ENCODE measurements at places on chromosomes 3 and 15. TPM values are rescaled to one million over a fixed set of nuclear protein-coding genes. Genes with fewer than 3 reads are reported as not detected.

- H3K27ac ChIP-seq, result peak overlapping the region; percentile 90
- H3K36me3 ChIP-seq, result peaks cover 18% of the 10 kb centered on the region
- H3K4me3 ChIP-seq, result no peak overlapping the region
- no peaks in the 10 kb centered on the region for H3K27me3 ChIP-seq
Measured at GRCh38 chr3:38545983-38546382, 49.8 kb downstream of the EXOG start.

GRCh38 chr3:42680271-42680670 is 5.1 kb upstream of the KLHL40 start:
- H3K4me3 ChIP-seq, result no peak overlapping the region
- H3K27me3 ChIP-seq, result peaks cover 6% of the 10 kb centered on the region
- H3K36me3 ChIP-seq, result no peaks in the 10 kb centered on the region
- H3K4me1 ChIP-seq, result peaks cover 17% of the 10 kb centered on the region

- H3K27me3 ChIP-seq, result no peaks in the 10 kb centered on the region
- no peak overlapping the region for H3K4me3 ChIP-seq
- peaks cover 5% of the 10 kb centered on the region for H3K4me1 ChIP-seq
Measured at GRCh38 chr3:55285156-55285555, 201.9 kb downstream of the WNT5A start.

GRCh38 chr3:110106805-110107204 is 769.5 kb upstream of the DPPA4 start:
- H3K4me3 ChIP-seq, result no peak overlapping the region
- no peaks in the 10 kb centered on the region for H3K36me3 ChIP-seq
- no peak overlapping the region for H3K27ac ChIP-seq
- no peak for DNase-seq
- H3K4me1 ChIP-seq, result no peaks in the 10 kb centered on the region

GRCh38 chr3:23430781-23431398 is 227.8 kb downstream of the UBE2E2 start:
- no peak overlapping the region for H3K4me3 ChIP-seq
- H3K36me3 ChIP-seq, result no peaks in the 10 kb centered on the region
- no peak overlapping the region for H3K27ac ChIP-seq
- DNase-seq, result no peak
- peaks cover 15% of the 10 kb centered on the region for H3K4me1 ChIP-seq

- H3K4me3 ChIP-seq, result no peak overlapping the region
- no peaks in the 10 kb centered on the region for H3K36me3 ChIP-seq
- no peaks in the 10 kb centered on the region for H3K4me1 ChIP-seq
- DNase-seq, result no peak
- H3K27ac ChIP-seq, result no peak overlapping the region
Measured at GRCh38 chr3:45332901-45333407, 55.4 kb upstream of the LARS2 start.

GRCh38 chr15:96362755-96363651 is 32.5 kb downstream of the NR2F2 start:
- peaks cover 100% of the 10 kb centered on the region for H3K27me3 ChIP-seq
- no peaks in the 10 kb centered on the region for H3K36me3 ChIP-seq
- H3K27ac ChIP-seq, result no peak overlapping the region
- H3K4me1 ChIP-seq, result peaks cover 35% of the 10 kb centered on the region
- DNase-seq, result no peak

- H3K36me3 ChIP-seq, result peaks cover 78% of the 10 kb centered on the region
- DNase-seq, result no peak
- H3K4me1 ChIP-seq, result no peaks in the 10 kb centered on the region
- H3K27me3 ChIP-seq, result no peaks in the 10 kb centered on the region
- no peak overlapping the region for H3K4me3 ChIP-seq
Measured at GRCh38 chr15:39960411-39960810, 26.5 kb downstream of the EIF2AK4 start.

DNA sequence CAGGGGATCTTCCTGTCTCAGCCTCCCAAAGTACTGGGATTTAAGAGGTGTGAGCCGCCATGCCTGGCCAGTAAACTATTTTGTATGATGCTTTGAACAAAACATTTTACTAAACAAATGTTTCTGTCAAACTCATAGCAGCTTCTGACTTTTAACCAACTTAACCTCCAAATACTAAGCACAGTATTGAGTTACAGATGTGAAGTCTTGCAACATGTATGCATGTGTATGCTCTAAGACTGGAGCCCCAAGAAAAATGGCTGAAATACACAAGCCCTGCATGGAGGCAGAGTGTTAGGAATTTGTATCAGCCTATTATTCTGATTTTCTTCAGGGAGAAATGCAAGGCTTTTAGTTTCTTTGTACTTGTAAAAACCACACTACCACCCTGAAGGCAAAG is 137.1 kb downstream of the CBLB start:
- no peaks in the 10 kb centered on the region for H3K27me3 ChIP-seq
- H3K27ac ChIP-seq, result no peak overlapping the region
- no peak overlapping the region for H3K4me3 ChIP-seq
- no peak for DNase-seq
- H3K36me3 ChIP-seq, result peaks cover 69% of the 10 kb centered on the region

DNA sequence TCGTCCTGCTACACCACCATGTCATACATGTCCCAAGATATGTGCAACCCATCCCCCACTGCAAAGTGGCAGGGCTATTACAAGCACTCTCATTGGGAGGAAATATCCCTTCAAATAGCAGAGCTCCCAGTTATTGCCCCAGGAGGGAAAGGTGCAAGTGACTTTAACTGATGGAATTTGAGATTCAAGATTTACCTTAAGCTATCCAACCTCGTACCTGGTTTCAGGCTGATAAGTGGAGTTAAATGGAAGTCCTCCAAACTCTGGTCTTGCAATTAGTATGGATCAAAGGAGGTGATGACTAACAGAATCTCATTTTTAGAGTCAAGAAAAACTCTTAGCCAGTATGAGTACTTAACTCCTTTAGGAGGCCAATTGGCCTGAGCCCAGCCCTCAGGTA is 2.1 kb downstream of the SLCO2A1 start:
- DNase-seq, result no peak
- H3K27me3 ChIP-seq, result peaks cover 25% of the 10 kb centered on the region
- H3K4me3 ChIP-seq, result peak overlapping the region; percentile 76
- peaks cover 20% of the 10 kb centered on the region for H3K4me1 ChIP-seq
- no peak overlapping the region for H3K27ac ChIP-seq
- no peaks in the 10 kb centered on the region for H3K36me3 ChIP-seq

DNA sequence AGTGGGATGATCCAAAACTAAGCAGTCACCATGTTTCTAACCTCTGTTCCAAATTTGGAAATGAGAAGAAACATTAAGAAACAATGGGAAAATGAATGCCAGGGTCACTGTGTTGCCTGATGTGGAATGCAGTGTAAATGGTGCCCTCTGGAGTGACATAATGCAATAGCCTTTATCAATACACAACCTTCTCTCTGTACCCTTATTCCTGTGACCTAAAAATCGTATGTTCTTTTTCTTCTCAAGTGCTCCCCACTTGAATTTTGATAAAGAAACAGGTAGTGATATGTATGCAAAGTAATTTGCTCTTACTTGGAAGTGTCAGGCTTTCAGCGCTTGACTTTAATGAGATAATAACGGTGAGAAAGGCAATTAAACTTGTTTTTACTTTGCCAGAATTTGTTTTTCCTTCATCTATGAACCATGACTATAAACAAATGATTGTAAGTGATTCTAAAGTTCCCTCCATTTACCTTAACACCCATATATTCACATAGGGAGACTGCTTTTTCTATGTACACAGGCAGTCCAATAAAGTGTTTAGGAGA is 145.8 kb upstream of the THRB start:
- DNase-seq, result no peak
- no peaks in the 10 kb centered on the region for H3K36me3 ChIP-seq
- H3K4me3 ChIP-seq, result no peak overlapping the region
- H3K27me3 ChIP-seq, result no peaks in the 10 kb centered on the region
- H3K27ac ChIP-seq, result no peak overlapping the region
- H3K4me1 ChIP-seq, result peaks cover 6% of the 10 kb centered on the region

DNA sequence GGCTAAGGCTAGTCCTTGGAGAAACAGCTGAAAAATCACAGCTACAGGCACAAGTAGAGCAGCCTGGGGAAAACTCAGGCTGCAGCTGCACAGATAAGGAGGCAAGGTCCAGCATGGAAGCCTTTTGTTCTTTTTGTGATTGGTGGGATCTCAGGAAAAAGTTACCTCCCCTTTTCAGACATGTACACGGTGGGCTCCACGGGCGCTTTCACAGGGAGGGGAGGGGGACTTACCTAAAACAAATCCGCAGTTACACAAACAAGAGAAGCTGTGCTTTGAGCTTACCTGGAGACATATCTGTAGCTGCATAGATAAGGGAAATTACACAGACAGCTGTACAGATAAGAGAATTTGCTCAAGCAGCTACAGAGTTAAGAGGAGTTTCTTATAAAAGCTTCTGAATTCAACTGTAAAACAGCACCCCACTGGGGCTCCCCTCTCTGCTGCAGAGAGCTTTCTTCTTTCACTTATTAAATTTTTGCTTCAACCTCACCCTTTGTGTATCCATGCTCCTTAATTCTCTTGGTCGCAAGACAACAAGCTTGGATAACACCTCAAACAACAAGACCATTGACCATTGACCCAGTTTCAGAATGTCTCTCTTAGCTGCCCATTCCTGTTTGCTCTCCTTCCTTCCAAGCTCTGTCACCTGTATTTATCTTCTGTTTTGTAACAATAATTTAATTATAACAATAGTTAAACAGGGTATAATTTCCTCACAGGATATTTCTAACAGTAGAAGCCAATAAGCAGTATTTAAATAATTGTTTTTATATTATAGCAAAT is 10.9 kb upstream of the CD200 start:
- H3K4me1 ChIP-seq, result no peaks in the 10 kb centered on the region
- H3K36me3 ChIP-seq, result no peaks in the 10 kb centered on the region
- H3K27ac ChIP-seq, result no peak overlapping the region
- H3K27me3 ChIP-seq, result no peaks in the 10 kb centered on the region
- no peak for DNase-seq

DNA sequence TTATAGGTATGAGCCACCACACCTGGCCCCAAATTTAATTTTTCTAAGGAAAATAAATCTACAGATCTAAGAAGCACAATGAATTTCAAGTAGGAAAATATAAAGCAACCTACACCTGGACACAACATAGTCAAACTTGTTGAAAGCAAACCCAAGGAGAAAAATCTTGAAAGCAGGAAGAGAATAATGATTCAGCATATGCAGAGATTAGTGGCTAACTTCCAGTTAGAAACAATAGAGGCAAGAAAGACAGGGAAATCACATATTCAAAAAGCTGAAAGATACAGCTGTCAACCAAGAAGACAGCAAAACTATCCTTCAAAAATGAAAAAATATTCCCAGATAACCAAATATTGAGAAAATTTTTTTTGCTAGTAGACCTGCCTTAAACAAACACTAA is 49.4 kb downstream of the ZNF148 start:
- no peak for DNase-seq
- peaks cover 4% of the 10 kb centered on the region for H3K4me1 ChIP-seq
- peaks cover 39% of the 10 kb centered on the region for H3K36me3 ChIP-seq
- H3K4me3 ChIP-seq, result no peak overlapping the region

DNA sequence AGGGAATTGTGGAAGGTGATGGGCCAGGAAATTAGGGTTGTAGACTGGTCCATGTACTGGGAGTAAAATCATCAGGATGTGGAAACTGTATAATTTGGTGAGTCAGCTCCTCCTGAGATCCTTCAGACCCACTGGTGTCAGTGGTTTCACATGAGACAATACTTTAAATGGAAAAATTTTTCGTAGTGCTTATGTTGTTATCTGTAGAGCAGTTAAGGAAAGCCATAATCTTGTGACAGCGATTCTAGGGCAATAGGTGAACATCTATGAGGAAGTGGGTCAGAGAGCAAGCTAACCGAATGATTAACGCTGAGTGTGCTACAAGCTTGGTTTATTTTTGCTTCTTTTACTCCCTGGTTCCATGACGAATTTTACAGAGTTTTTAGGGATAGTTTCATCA is 200.6 kb downstream of the CADM2 start:
- H3K27ac ChIP-seq, result no peak overlapping the region
- no peak overlapping the region for H3K4me3 ChIP-seq
- no peaks in the 10 kb centered on the region for H3K36me3 ChIP-seq
- no peak for DNase-seq
- no peaks in the 10 kb centered on the region for H3K27me3 ChIP-seq

DNA sequence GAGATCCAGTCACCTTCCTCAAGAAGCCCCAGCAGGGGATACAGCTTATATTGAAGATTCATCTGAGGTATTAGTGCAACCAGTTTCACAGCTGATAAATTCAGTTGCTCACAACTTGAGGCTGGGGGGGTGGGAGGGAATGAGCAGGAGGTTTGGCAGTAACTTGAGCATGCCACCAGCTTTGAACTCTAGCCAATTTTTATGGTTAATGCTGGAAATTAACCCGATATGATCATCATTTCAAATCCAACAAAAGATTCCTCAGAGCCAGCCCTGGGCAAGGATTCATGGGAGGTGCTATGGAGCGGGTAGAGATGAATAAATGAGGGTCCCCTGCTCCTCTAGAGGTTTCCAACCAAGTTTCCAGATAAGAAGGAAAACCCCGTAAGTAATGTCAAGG is 73.1 kb upstream of the HES1 start:
- no peak overlapping the region for H3K27ac ChIP-seq
- peaks cover 15% of the 10 kb centered on the region for H3K4me1 ChIP-seq
- no peak overlapping the region for H3K4me3 ChIP-seq
- no peaks in the 10 kb centered on the region for H3K36me3 ChIP-seq

DNA sequence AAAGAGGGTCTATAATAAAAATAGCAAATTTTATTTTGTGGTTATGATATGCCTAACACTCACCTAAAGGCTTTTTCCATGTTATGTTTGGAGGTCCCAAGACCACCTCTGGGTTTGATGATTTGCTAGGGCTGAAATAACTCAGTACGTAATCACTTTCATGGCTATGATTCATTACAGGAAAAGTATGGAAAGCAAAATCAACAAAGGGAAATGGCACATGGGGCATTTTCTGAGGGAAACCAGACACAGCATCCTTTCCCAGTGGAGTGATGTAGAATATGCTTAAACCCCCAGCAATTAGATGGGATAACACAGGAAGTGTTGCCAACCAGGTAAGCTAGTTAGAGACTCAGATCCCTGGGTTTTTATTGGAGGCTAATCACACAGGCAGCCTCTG is 701.6 kb upstream of the CBLB start:
- H3K36me3 ChIP-seq, result no peaks in the 10 kb centered on the region
- no peak overlapping the region for H3K27ac ChIP-seq
- H3K4me1 ChIP-seq, result no peaks in the 10 kb centered on the region
- no peak overlapping the region for H3K4me3 ChIP-seq

- H3K4me1 ChIP-seq, result peaks cover 52% of the 10 kb centered on the region
- H3K27ac ChIP-seq, result peak overlapping the region; percentile 88
- H3K4me3 ChIP-seq, result no peak overlapping the region
- no peak for DNase-seq
Measured at GRCh38 chr15:58457466-58457965, 25.7 kb downstream of the LIPC start.

GRCh38 chr3:146589899-146590508 is 15.1 kb downstream of the PLSCR5 start:
- no peak overlapping the region for H3K27ac ChIP-seq
- H3K4me1 ChIP-seq, result no peaks in the 10 kb centered on the region
- H3K4me3 ChIP-seq, result no peak overlapping the region
- H3K27me3 ChIP-seq, result no peaks in the 10 kb centered on the region
- no peaks in the 10 kb centered on the region for H3K36me3 ChIP-seq
- no peak for DNase-seq

ATP2C1 gene
- total RNA-seq, result 57.1 TPM

CCDC39 gene
- not detected for total RNA-seq

TGM4 gene
- total RNA-seq, result not detected

TAMM41 gene
- total RNA-seq, result 11.1 TPM

KBTBD13 gene
- total RNA-seq, result 5.2 TPM

TMC3 gene
- total RNA-seq, result not detected

FBXO40 gene
- 245 TPM for total RNA-seq

RASL12 gene
- 12.9 TPM for total RNA-seq

ALDH1A3 gene
- total RNA-seq, result 2.9 TPM

PAK6 gene
- total RNA-seq, result 8.2 TPM

SI gene
- total RNA-seq, result not detected

MTFMT gene
- 18.6 TPM for total RNA-seq

Measured in left ventricle myocardium inferior (tissue), 1 donor.